Inflammatory macrophage treated with lipopolysaccharide for 1 hour (primary cell): ENCODE measurements at places on chromosomes 4 and X.

DNA sequence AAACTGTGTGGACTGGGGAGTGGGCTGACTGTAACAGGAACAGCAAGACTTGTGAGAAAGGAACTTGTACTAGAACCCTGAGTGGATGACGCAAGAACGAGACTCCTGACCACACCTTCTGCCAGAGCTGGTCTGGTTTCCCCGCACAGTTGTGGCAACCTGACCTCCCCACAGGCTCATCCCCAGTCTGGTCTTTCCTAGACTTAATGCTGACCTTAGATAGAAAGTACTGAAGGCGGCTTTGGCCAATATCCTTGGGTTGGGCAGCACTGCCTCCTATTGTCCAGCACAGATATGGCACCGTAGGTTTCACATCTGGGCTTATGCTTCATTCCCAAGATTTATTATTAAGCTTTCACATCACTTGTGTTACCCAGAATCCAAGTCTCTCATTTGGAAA is 137.8 kb upstream of the FRG1 start:
- DNase-seq = no peak

DNA sequence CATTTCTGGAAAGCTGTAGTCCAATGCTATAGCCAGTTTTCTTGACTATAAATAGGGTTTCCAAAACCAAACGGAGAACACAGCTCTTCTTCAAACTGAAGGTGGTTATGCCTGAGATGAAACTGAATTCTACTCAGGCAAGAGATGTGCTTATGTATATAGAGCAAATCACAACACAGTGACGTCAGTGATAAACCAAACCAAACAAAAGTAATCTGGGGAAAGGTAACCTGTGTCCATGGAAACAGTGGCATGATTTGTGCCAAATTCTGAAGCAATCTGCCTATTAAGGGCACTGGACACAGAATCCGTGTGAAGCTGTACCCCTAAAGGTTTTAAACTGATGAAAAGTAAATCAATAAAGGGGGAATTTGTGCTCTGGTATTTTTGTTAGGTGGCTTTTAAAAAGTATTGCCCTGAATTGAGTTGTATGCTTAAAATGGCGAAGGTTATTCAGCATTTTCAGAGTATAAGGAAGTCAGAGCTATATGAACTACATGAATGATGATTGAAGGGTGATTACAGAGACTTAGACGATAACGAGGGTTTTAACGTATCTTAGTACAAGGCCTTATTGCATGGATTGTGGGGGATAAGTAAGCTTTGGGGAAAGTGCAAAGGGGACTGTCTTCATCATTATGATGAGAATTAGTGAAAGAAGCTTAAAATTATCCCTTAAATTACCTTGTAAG is 38.6 kb downstream of the NPY5R start:
- DNase-seq = no peak

- DNase-seq = no peak
Observed at GRCh38 chr4:78601013-78601412, 49.4 kb downstream of the ANXA3 start.

- no peak for DNase-seq
Observed at GRCh38 chr4:178556796-178557195, 1114.6 kb upstream of the AGA start.

DNA sequence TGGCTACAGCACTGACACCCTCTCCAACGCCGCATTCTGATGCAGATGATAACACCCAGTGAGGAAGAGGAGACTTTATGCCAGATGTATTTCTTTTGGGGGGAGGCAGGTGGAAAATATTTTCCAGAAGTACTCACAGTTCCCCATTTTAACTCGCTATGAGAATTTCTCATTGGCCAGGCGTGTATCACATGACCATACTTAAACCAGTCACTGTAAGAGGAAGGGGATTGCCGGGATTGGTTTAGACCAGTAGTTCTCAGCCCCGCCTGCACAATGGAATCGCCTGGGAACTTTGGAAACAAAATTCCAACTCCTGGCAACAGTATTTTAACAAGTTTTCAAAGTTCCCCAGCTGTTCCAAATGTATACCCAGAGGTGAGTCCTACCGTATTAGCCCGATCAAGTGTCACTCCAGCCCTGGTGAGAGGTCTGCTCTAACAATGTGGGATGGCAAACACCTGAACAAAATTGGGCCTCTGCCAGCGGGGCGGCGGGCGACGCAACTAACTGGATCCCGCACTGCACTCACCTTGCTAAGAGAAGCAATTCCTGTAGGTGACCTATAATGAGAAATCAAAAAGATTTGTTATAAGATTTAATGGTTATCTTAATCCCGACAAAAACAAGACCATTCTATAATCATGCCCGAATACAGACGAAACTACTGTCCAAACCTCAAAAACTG is 2.9 kb upstream of the MSL3 start:
- no peak for DNase-seq

DNA sequence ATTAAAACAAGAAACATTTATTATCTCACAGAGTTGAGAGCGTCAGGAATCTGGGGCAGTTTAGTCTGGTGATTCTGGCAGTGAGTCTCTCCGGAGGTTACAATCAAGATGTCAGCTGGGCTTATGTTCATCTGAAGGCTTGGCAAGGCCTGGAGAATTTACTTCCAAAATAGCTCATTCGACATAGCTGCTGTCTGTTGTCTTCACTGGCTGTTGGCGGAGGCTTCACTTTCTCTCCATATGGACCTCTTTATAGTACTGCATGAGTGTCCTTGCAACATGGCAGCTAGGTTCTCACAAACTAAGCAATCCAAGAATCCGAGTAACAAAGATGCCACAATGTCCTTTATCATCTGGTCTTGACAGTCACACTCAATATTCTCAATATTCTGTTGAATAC is 70.2 kb upstream of the ADGRL3 start:
- no peak for DNase-seq

DNA sequence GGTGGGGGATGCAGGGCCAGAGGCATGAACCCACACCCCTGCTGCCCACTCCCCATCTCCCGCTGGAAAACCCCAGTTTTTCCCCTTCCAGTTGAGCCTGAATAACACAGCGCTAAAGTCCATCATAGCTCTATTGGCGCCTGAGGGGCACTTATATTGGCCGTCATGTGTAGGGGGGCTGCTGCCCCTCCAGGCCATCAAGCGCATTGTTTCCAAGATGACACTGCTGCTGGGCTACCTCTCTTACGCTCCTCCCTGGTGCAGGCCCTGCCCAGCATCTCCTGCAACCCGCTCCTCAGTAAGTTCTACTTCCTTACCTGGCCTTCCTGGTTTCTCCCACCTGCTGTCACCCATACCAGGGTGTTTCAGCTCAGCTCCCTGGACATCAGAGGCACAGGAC is 205.0 kb upstream of the RPL34 start:
- no peak for DNase-seq

DNA sequence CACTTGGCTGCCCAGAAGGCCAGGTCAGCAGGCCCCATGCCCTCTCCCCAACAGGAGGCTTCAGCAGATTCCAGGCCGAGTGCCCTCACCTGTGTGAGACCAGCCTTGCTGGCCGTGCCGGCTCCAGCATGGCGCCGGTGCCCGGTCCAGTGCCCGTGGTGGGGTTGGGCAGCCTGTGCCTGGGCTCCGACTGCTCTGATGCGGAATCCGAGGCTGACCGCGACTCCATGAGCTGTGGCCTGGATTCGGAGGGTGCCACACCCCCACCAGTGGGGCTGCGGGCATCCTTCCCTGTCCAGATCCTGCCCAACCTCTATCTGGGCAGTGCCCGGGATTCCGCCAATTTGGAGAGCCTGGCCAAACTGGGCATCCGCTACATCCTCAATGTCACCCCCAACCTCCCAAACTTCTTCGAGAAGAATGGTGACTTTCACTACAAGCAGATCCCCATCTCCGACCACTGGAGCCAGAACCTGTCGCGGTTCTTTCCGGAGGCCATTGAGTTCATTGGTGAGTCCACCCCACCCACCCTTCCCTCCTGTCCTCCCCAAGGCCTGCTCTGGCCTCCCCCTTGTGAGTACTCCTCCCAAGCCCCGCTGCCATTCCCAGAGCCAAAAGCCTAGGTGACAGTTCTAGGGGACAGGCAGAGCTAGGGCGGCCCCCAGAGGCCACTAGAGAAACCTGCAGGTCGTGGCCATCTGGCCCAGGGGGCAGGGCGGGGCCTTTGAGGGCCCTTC is 2.3 kb downstream of the DUSP9 start:
- DNase-seq = peak; percentile 38

DNA sequence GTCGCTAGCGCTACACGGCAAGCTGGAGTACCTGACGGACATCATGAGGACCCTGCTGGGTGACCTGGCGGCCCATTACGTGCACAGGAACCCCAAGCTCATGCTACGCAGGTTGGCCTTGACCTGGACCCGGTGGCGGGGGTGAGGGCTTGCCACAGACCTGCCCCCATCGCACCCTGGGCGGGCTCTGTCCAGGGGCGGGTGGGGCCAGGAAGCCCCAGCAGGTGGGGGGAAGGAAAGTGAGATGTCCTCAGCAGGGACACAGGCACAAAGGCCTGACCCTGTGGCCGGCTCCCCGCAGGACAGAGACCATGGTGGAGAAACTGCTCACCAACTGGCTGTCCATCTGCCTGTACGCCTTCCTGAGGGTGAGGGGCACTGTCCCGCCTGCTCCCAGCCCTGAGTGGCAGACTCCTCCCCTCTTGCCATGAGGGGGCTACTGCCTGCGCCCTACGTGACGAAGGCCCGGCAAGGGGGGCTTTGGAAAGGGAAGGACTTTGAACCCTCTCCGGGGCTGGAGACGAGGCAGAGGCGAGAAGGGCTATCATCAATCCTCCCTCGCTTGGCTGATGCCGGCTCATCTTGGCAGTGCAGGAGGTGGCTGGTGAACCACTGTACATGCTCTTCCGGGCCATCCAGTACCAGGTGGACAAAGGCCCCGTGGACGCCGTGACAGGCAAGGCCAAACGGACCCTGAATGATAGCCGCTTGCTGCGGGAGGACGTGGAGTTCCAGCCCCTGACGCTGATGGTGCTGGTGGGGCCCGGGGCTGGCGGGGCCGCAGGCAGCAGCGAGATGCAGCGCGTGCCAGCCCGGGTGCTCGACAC is 5.3 kb upstream of the SRPK3 start:
- no peak for DNase-seq

GRCh38 chr4:147582386-147583060 is 34.7 kb upstream of the TMEM184C start:
- peak; percentile 13 for DNase-seq

GRCh38 chr4:61143461-61143860 is 56.7 kb upstream of the ADGRL3 start:
- DNase-seq = no peak

DNA sequence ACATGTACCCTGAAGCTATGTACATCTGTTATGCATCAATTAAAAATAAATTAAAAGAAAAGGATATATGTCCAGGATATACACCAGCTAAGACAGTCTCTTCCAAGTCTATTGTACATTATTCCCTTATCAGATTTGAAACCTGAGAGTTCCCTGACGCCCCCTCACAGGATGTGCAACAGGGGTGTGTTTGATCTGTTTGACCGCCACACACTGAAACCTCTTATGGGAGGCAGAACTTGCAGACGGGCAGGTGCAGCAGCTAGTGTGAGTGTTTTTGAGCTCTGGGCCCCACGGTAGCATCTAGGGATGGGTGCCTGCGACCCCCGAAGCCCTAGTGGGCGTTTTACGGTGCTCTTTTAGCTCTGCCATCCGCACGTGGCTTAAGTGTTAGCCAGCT is 4.7 kb downstream of the XG start:
- DNase-seq = no peak

- DNase-seq = no peak
Observed at GRCh38 chr4:53508446-53508845, 82.8 kb downstream of the LNX1 start.

DNA sequence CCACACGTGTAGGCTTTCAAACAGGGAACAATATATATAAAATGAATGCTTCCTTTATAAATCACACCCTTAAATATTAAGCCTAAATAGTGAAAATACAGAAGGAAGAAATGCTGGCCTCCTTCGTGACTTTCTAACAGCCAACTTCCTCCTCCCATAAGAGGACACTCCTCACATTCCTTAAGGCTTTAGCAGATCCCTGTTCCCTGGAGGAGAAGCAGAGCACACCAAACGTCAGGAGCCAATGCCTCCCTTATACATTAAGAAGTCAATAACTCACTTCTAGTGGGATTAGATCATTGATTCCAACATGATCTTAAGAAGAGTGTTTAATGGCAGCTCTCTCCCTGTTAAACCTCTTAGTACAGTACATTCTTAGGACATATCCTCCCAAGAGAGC is 108.4 kb upstream of the FAM241A start:
- DNase-seq = no peak

DNA sequence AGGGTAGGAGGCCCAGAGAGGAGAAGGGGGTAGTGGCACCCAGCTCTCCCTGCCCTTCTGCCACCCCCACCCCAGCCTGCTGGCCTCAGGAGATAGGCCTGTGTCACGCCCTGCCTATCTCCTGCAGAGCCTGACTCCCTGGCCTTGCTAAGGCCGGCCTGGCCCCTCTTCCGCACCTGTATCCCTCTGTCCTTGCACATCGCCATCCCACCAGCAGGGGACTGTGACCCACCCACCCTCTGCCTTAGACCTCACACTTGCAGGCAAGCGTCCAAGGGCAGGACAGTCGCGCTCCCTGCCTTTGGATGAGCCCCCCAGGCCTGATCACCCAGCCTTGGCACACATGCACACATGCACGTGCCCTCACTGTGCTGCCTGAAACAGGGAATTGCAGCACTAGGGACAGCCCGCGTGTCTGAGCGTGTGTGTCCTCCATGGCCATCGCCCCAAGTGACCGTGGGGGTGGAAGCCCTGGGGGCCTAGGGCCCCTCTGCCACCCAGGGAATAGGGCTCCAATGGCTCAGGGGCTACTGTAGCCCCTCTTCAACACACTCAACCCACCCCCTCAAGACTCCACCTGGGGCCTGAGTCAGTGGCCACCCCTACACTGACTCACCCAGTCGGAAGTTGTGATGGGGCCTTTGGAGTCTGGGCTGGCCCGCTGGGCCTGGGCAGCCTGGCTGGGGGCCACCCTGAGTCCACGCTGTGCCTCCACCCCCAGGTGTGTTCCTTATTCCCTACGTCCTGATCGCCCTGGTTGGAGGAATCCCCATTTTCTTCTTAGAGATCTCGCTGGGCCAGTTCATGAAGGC is 2.1 kb downstream of the SLC6A8 start:
- DNase-seq = no peak

- no peak for DNase-seq
Observed at GRCh38 chr4:112926819-112927218, 122.6 kb upstream of the ANK2 start.

GRCh38 chr4:19262467-19262866 is 989.2 kb upstream of the SLIT2 start:
- no peak for DNase-seq

- DNase-seq = no peak
Observed at GRCh38 chr4:134935320-134935719, 733.7 kb upstream of the PABPC4L start.

- DNase-seq = no peak
Observed at GRCh38 chr4:185004562-185005218, 13.6 kb upstream of the HELT start.

DNA sequence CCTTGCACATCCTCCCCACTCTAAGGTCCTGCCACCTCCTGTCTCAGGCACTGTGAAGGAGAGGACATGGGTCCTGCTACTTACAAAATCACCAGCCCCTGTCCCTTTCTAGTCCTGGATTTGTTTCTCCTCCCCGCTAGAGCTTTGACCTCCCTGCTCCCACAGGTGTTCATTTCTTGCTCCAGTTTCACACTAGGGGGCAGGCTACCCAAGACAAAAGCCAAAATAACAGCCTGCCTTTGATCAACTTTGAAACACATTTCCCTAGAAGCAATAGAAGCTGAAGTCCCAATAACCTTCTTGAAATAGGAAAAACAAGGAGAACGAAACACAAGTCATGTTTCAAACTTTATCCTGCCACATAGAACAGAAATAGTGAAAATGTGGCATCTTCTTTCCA is 164.4 kb downstream of the QDPR start:
- no peak for DNase-seq
